ENCODE measurements at places on chromosomes 1 and 21. TPM values are rescaled to one million over a fixed set of nuclear protein-coding genes. Genes with fewer than 3 reads are reported as not detected.

GOLPH3L gene
- 20.9 TPM for total RNA-seq

OSBPL9 gene
- total RNA-seq, result 68.1 TPM

PDC gene
- not detected for total RNA-seq

AJAP1 gene
- total RNA-seq, result 13.0 TPM

MROH9 gene
- not detected for total RNA-seq

LENEP gene
- total RNA-seq, result not detected

AVPR1B gene
- total RNA-seq, result not detected

C1orf94 gene
- total RNA-seq, result not detected

ARID1A gene
- total RNA-seq, result 42.4 TPM

CTNNBIP1 gene
- 150 TPM for total RNA-seq

SPRR1B gene
- total RNA-seq, result 36.3 TPM

ACAP3 gene
- total RNA-seq, result 33.0 TPM

TCEA3 gene
- total RNA-seq, result 0.71 TPM

GUCA2B gene
- total RNA-seq, result not detected

BACH1 gene
- 45.6 TPM for total RNA-seq

CDCA8 gene
- 35.4 TPM for total RNA-seq

NHLH1 gene
- total RNA-seq, result 0.04 TPM

TTC22 gene
- 4.6 TPM for total RNA-seq

LCE2C gene
- 0.34 TPM for total RNA-seq

CAMK2N1 gene
- total RNA-seq, result 57.3 TPM

FH gene
- 126 TPM for total RNA-seq

OR10K1 gene
- total RNA-seq, result not detected

LCE1E gene
- 0.51 TPM for total RNA-seq

CD53 gene
- total RNA-seq, result not detected

KRTAP13-2 gene
- total RNA-seq, result not detected

CASZ1 gene
- 6.8 TPM for total RNA-seq

RNF115 gene
- 7.4 TPM for total RNA-seq

ATP6V1G3 gene
- not detected for total RNA-seq

NPHS2 gene
- total RNA-seq, result not detected

IFNLR1 gene
- 10.9 TPM for total RNA-seq

EBNA1BP2 gene
- total RNA-seq, result 223 TPM

TCP10L gene
- 0.39 TPM for total RNA-seq

CD48 gene
- not detected for total RNA-seq

FCRL6 gene
- total RNA-seq, result not detected

CRB1 gene
- total RNA-seq, result not detected

CFAP45 gene
- 1.3 TPM for total RNA-seq

DNAH14 gene
- 13.9 TPM for total RNA-seq

AGTRAP gene
- 83.9 TPM for total RNA-seq

SEMA4A gene
- total RNA-seq, result 9.7 TPM

KRTAP19-3 gene
- total RNA-seq, result not detected

TTC39A gene
- 0.25 TPM for total RNA-seq

S100A4 gene
- 12.1 TPM for total RNA-seq

SOX13 gene
- total RNA-seq, result 9.5 TPM

BEND5 gene
- total RNA-seq, result not detected

S1PR1 gene
- 24.9 TPM for total RNA-seq

LCE1D gene
- total RNA-seq, result 0.44 TPM

SAMSN1 gene
- not detected for total RNA-seq

HSD3B2 gene
- total RNA-seq, result not detected

TESK2 gene
- total RNA-seq, result 2.0 TPM

TRMT1L gene
- total RNA-seq, result 15.8 TPM

CYP4X1 gene
- total RNA-seq, result not detected

FAM167B gene
- total RNA-seq, result 0.18 TPM
